Keratinocyte (primary cell): ENCODE measurements at places on chromosomes 2 and 18.

GRCh38 chr2:29502460-29502911, 387.3 kb downstream of the CLIP4 start:
- no peak for DNase-seq

GRCh38 chr2:150133623-150134022, 353.8 kb downstream of the RND3 start:
- peak; percentile 92 for DNase-seq

GRCh38 chr2:173523497-173523896, 168.8 kb downstream of the CDCA7 start:
- DNase-seq, result no peak

- no peak for DNase-seq
Measured at GRCh38 chr18:23066504-23067039, 68.7 kb upstream of the CABLES1 start.
